ENCODE measurements at places on chromosomes 16 and 17. TPM values are rescaled to one million over a fixed set of nuclear protein-coding genes. Genes with fewer than 3 reads are reported as not detected.

The TNS4 gene
- 0.68 TPM for total RNA-seq

The MTSS2 gene
- total RNA-seq: 60.8 TPM

The MXRA7 gene
- 105 TPM for total RNA-seq

The PDILT gene
- total RNA-seq: not detected

The GRIN2A gene
- total RNA-seq: 0.56 TPM

The TMIGD1 gene
- not detected for total RNA-seq

DNA sequence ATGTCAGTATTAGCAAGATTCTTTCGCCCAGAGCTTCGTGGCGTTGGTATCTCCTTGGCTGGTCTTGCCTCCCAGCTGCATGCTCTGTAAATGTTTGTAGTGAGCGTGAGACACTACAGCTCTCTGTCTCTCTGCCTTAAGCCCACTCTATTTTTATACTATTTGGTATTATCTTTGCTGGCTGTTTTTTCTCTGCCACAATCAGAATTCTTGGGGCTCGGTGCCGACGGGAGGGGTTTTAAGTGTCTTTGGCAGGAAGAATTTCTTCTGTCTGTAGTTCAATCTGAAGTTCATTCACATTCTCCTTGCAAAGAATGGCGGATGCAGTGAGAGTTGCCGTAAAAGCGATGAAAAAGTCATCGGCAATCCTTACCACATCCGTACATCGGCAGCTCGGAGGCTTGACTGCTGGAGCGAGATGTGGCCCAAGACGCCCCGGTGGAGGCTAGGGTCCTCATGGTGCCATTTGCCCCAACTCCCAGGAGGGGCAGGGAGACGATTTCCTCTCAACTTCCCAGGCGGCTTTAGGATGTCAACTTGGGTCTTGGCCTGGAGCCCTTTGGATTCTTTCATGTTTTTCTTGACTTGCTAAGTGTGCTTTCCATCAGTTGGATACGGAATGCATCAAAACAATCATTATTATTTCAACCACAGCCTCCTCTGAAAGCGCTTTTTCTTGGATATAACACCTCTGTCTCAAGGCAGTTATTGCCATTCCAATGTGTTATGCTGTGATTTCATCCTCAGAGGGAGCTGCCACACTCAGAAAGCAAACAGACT lies 132.3 kb upstream of the SDK2 start:
- no peak for DNase-seq

DNA sequence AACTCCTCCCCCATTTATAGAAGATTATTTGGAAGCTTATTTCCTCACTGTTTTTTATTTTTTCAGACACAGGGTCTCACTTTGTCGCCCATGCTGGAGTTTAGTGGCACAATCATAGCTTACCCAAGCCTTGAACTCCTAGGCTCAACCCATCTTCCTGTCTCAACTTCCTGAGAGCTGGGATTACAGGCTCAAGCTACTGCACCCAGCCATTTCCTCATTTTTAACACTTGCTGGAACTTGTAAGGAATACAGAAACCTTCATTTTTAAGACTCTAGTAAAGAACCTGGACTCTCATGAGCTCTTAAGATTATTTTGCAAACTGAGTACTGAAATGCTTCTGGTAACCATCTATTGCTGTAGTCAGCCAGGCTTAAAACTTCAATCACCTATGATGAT lies 29.9 kb downstream of the KANSL1 start:
- no peak for DNase-seq

GRCh38 chr17:71976011-71976649 lies 144.7 kb upstream of the SOX9 start:
- peak; percentile 49 for DNase-seq

DNA sequence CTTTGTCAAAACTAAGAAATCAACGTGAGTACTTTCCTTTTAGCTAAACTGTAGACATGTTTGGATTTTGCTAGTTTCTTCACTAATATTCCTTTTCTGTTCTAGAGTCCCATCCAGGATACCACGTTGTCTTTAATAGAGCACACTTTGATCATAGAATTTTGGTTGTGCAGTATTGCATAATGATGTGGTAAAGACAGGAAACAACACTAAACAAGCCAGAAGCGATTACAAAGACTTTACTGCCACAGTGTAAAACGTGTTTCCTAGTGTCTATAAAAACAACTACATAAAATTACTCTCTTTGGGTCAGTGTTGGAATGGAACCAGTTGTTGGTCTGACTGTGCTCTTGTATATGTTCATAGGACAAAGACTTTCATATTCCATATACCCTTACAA lies 19.3 kb downstream of the SHISA9 start:
- DNase-seq: no peak

DNA sequence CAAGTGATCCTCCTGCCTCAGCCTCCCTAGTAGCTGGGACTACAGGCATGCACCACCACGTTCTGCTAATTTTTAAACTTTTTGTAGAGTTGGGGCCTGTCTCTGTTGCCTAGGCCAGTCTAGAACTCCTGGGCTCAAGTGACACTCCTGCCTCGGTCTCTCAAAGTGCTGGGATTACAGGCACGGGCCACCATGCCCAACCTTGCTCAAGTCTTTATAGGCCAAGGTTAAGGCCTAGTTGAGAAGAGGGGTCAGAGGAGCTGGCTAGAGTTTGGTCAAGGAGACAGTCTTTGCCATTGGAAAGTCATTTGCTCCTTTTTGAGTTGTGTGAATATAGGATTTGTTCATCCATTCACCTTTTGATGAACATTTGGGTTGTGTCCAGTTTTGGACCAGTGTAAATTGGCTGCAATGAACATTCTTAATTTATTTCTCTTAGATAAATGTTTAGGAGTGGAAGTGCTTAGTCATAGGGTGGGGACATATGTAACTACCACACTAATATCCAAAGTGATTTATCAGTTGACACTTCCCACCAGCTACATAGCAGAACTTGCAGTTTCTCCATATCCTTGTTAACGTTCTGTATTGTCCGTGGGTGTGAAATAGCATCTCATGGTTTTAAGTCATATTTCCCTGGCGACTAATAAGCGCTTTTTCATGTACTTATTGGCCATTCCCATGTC lies 30.7 kb upstream of the ARHGAP17 start:
- DNase-seq: no peak

GRCh38 chr17:47243737-47244598 lies 9.7 kb upstream of the ITGB3 start:
- no peak for DNase-seq

DNA sequence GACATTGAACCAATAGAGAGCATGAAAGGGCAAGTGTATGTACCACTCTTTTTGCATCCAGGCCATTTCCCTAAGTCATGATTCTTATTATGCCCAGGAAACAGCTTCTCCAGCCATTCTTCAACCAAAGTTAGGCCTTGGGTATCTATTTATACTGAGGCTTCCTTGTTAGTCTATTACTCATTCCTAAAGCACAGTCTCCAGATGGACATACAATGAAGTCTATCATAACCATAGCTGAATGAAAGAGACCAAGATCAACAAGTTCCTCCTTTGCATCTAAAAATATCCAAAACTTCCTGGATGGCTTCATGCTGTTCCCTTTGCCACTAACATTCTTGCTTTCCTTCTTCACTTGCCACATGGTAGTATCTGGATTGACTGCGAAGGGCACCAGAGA lies 265.9 kb downstream of the CDH8 start:
- no peak for DNase-seq

DNA sequence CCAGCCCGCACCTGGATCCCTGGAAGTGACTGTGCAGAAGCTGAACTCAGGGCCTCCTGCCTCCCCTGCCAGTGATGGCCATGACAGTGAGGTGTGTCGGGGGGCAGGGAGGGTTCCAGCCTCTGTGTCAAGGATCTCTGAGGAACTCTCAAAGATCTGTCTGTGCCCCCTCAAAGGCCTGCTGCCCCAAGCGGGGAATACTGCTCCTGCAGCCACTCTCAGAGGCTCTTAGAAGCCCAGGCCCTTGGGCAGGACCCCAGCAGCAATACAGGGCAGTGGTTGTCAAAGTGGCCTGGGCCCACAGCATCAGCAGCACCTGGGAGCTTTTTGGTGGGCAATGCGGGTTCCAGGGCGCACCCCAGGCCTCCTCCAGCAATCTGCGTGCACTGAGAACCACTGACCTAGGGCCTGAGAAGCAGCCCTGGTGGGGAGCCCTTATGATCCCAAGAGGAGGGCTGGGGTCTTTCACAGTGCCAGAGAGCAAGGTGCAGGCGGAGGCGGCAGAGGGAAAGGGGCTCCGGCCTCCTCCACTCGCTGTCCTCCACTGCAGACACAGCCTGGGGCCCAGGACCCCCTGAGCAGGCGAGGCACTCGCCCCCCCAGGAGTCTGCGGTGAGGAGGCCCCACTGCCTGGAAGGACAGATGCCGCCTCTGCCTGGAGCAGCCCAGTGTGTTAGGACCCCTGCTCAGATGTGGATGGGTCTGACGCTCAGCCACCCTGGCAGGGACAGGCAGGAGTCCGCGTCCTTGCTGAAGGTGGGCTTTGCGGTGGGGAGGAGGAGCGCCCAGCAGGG lies 42.1 kb downstream of the ENGASE start:
- no peak for DNase-seq

DNA sequence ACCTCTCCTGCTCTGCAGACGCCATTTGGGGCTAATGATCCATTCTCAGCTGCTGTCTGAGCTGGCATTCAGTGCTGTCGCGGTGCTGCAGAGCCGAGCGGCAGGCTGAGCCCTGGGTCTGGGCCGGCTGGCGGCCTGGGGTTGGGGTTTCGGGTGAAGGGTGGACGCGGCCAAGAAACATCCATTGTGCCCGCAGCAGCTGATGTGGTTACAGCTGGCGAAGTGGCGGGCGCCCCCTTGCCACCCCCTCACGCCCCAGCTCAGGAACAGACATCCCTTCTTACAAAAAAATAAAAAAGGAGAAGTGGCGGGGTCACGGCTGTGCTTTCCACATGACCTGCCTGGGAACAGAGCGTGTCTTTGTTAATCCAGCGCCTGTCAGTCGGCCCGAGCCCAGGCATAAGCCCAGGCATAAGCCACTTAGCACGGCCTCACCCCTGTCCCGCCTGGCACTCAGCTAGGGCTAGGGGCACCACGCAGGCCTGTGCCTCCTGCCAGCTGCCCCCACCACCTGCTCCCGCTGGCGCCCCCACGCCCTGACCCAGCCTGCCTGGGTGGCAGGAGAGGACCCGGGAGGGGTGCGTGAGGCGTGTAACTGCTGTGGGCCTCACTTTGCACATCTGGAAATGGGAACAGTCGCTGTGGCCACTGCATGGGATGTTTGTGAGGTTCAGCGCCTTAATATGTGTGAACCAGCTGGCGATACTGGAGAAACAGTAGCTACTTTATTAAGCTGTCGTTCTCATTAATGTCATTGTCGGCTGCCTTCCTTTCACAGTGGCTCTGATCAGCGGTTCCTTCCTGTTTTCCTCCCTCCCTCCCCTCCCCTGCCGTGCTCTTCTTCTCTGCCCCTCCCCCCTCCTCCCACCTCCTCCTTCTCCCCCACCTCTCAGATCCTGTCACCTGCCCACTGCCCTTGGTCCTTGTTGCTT lies 197.7 kb upstream of the CIBAR2 start:
- peak; percentile 81 for DNase-seq

DNA sequence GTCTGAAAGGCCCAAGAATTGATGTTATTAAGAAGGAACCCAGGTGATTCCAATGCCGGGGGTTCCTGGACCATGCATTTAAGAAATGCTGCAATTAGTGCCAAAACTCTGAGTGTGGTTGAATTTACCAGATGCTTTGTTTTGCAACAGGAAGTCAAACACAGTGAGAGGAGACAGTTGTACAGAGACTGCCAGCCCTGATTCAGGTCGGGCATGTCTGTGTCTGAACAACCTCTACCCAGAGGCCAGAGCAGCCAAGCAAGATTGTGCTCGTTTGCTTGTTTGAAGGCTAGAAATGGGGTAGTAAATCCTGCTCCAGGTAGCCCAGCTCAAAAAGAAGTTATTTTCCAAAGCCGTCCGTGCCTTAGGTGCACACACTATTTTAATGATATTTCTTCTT lies 412.4 kb upstream of the ERCC4 start:
- DNase-seq: no peak

GRCh38 chr16:17389384-17389783 lies 81.4 kb downstream of the XYLT1 start:
- DNase-seq: no peak

GRCh38 chr16:75114179-75114945 lies 2.2 kb downstream of the LDHD start:
- DNase-seq: no peak

DNA sequence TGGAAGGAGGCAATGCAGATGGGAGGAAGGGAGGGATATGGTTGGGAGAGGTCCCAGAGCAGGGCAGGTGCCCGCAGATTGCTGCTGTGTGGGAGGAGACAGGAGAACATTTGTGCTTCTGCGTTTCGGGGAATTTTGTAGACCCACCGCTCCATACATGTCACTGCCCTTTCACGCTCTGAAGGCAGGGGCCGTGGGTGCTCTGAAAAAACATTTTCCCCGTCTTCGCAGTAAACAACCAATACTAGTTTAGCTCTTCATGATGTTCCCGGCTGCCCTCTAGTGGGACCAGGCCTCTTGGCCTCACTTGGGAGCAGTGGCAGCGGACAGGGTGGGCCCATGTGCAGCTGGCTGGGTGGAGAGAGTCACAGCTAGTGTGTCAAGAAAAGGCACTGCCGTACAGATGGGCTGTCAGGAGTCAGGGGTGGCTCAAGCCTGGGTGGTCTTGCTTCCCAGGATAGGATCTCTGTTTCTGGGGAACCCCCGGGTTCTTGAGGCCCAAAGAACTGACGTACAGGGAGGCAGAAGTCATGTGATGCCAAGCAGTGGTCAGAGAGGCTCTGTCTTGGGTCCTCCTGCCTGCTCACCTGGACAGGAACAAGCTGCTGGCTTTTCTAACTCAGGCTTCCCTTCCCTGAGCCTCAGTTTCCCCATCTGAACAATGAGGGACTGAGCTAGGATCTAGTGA lies 46.5 kb upstream of the CPNE2 start:
- DNase-seq: peak; percentile 64

GRCh38 chr17:29677824-29678223 lies 55.1 kb upstream of the CORO6 start:
- no peak for DNase-seq

GRCh38 chr16:61901689-61902088 lies 134.5 kb downstream of the CDH8 start:
- no peak for DNase-seq
